ENCODE measurements at places on chromosomes 2 and 18.

- no peak for DNase-seq
These were observed at the start of gene FAM124B for GRCh38 chr2:224401641-224402342. Gene FAM124B (minus strand): TSS chr2:224402107. CDS start chr2:224401768, 339 bp downstream.

DNA sequence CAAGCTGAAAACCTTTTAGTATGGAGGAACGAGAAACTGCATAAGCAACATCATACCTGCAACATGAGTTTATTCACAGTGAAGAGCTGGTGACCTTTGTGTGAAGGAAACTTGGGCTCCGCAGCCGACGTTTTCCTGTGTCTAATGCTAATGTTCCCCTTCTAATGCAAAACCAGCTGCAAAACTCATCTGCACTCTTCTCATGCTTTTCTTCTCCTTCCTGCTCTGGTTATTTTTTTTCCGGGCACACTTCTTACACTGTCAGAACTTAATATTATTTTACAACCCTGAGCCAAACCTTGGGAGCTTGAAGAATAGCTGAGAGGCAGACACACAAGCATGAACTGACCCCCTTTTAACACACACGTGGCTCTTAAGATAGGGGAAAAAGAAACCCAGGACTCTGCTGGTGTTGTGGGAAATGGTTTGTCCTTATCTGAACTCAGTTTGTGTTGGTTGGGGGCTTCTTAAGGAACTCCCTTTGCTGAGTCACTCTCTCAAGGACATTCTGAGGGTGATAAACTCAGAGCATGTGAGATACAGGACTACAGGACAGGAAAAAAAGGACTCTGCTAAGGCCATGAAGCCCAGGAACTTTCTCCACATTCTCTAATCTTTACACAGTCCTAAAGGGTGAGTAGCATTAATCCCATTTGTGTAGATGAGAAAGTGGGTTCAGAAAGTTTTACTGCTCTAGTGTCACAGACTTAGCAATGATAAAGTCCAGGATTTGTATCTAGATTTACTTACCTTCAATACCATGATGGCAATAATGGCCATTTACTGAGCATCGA, 439.3 kb upstream of the TRIB2 start:
- no peak for DNase-seq

GRCh38 chr2:43424262-43425207, 171.3 kb downstream of the THADA start:
- DNase-seq = no peak

GRCh38 chr2:224523626-224524577, 61.3 kb downstream of the CUL3 start:
- DNase-seq = no peak

DNA sequence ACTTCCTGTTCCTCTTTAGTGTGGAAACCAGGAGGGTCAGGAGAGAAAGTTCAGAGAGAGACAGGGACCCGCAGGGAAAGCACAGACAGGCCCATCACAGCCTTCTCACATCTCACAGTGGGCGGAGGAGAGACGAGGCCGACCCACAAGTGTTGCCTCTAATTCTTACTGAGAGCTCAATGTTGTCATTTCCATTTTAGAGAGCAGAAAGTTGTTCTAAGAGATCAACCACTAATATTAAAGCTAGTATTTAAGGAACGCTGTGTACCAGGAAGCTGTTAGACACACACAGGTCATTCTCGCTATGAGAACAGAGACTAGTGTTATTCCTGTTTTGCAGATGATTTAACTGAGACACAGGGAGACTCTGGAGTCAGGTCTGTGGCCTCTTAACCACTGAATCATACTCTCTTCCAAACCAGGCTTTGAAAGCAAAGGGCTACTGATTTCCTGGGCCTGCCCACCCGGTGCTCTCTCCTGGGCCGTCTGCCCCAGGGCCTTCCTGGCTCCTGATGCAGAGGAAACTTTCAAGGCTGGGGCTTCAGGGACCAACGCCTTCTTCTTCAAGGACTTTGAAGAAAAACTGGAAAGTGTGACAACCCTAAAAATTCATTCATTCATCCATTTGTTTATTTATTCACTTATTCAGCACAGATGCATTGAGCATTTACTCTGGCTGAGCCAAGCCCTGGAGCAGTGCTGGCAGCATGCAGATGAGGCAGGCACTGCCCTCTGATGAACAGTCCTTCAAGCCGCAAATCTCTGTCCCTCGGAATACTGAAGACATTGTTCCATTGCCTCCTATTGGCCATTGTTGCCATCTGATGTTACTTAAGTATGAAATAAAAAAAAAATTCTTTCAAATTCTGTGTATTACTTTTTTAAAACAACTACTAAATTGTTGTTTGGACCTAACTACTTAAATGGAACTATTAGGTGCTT, 37.2 kb upstream of the BIN1 start:
- no peak for DNase-seq
